Aorta (tissue), 5 donors: ENCODE measurements at places on chromosomes 5 and 9.

GRCh38 chr5:159504106-159504856 lies 174.0 kb upstream of the IL12B start:
- no peak for DNase-seq

GRCh38 chr9:77951369-77951768 lies 80.2 kb downstream of the GNAQ start:
- DNase-seq, result no peak

DNA sequence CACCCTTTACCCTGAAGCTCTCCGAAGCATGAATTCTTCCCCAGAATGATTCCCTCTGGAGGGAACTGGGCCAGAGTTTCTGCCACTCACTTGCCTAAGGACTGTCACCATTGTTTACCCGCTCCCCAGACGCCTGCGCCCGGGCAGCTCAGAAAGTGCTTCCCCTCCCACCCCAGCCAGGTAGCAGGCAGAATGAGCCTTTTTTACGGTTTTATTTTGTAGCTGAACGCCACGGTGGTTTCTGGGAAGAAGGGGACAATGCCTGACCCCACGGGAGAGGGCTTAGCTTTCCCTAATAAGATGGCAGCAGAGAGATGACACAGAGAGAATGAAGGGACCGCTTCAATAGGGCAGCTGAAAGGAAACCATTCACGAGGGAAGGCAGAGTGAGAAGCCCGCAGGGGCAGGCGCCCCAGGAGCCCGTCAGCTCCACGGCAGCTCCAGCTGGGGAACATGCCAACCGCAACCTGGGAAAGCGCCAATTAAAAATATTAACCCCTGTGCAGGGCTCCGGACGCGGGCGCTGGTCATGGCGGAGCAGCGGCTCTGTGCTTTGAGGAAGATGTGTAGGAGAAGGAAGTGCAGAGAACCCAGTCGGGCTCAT lies 20.4 kb upstream of the NTNG2 start:
- no peak for DNase-seq

- DNase-seq, result no peak
Measured at GRCh38 chr5:34498572-34498971, 157.6 kb upstream of the RAI14 start.

DNA sequence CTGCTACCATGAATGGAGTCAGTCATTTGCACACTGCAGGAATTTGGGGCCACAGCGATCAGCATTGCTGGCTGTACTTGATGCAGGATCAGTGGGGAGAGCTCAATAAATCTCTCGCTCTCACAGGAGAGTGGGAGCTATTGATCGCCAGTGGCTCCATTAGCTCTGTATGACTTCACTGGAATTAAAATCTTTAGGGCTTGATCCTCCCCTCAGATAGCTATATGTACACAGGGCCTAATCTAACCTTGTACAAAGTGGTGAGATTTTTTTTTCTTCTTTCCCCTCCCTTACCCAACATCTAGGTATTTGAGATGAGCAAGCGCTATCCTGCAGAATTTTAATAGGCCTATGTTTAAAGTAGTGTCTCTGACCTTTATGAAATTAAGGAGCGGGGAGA lies 84.9 kb downstream of the IZUMO3 start:
- DNase-seq, result no peak

DNA sequence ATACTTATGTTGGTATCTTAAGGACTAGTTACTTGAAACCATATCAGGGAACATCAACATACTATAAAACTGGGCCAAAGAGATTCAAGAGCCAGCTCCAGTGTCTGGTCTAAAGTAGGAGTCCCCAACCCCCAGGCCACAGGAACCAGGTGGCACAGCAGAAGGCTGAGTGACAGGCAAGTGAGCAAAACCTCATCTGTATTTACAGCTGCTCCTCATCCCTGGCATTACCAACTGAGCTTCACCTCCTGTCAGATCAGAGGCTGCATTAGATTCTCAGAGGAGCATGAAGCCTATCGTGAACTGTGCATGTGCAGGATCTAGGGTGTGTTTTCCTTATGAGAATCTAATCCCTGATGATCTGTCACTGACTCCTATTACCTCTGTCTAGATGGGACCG lies 581.6 kb upstream of the CDH9 start:
- no peak for DNase-seq

- no peak for DNase-seq
Measured at GRCh38 chr9:5719100-5719926, 90.4 kb downstream of the RIC1 start.

- no peak for DNase-seq
Measured at GRCh38 chr5:3596857-3597166, 1.2 kb downstream of the IRX1 start.

DNA sequence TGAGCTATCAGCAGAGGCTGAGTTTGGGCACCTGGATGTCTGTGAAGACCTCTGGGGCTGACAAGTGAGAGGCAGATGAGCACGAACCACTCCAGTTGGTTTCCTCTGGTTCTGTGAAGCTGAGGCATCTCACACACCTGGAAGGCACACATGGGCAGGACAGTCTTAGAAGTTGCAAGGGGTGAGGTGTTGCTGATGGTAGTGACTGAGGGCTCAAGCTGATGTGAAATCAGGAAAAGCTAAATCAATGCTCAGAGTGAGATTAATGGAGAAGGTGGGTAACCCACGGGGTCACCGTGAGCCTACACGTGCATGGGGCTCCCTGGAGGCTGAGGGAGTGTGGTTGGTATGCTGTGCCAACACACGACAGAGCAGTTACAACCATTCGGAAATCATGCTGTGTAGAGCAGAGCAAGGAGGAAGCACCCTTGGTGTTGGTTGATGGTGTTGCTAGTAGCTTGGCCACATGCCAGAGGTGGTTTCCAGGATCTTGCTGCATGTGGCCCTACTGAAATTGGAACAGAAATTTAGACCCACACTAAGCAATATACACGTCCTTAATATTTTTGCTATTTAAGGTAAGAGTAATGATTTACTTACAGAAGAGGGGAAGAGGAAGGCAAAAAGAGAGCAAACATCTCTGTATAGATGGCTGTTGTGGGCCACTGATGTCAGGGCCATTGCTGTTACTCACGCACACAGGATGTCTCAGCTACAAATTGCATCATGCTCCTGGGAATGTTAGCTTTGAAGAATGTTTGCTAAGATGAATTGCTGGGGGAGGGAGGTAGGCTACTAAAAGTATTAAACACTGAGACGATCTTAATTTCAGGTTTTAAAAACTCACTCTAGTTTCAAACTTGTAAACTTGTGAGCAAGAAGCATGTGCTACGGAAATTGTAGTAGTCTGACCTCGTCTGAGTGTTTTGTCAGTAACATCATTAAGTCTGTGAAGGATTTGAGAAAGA lies 170.5 kb downstream of the ARHGEF28 start:
- no peak for DNase-seq

DNA sequence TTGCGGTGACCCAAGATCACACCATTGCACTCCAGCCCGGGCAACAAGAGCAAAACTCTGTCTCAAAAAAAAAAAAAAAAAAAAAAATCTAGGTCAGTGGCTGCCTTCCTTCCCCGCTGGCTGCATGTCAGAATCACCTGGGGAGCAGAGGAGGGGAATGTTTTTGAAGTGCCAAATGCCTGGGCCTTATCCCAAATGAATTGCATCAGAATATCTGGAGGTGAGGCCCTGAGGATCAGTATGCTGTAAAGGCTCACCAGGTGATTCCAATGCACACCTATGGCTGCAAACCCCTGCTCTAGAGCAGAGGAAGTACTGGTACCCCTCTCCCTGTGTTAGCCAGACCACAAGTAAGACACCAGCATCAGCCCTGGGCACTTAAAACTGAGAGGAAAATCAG lies 44.7 kb upstream of the GABRP start:
- DNase-seq, result no peak
